ENCODE measurements at places on chromosomes 2 and 18.

DNA sequence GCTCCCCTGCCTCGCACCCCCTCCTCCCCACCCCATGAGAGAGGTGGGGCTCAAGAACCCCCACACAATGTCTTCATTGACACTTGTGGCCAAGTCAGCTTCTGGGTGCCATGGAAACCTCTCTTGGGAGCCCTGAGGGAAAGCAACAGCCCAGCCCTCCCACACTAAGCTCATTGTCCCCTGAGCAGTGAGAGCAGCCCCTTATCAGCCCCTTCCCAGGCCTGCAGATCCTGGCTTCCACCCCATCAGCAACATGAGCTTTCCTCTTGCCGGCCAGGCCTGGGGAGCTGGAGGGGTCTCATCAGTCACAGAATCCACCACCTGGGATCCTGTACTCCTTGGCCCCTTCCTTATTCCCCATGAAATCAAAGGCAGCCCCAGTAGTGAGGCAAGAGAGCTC lies 107.8 kb upstream of the ST3GAL5 start:
- no peak for DNase-seq

DNA sequence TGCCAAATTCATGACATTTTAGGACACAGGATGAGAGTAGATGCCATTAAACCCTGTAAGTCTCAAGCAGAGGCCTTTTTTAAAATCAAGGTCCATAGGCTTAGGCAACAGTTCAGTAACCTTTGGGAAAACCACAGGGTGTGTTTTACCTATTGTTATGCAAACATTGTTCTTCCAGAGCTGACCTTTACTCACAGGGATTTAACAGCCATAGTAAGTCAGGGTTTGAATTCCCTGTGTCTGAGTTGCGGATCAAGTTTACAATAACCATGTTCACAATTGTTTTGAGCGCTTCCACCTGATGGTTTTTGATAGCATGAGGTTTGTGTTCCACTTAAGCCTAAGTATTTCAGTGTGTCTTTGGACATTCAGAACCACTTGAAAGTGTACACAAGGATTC lies 160.1 kb upstream of the BOD1L2 start:
- DNase-seq, result no peak

- DNase-seq, result no peak
Measured at GRCh38 chr2:9821805-9822445, 21.3 kb upstream of the TAF1B start.

DNA sequence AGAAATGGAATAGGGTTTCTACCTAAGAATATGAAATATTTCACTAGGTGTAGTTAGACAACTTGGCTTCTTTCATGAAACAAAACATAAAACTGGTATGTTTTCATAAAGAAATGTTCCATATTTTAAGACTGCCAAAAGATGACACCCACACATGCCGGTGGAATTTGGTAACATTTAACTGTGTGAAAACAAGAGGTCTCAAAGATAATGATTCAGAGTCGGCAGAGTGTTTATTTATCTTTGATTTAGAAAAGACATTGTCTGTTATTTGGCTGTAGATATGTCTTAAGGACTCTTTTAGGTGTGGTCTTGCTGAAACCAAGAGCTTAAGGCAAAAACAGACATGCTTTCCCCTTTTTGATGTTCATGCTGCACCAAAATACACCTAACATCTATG lies 63.5 kb upstream of the FN1 start:
- DNase-seq, result no peak

DNA sequence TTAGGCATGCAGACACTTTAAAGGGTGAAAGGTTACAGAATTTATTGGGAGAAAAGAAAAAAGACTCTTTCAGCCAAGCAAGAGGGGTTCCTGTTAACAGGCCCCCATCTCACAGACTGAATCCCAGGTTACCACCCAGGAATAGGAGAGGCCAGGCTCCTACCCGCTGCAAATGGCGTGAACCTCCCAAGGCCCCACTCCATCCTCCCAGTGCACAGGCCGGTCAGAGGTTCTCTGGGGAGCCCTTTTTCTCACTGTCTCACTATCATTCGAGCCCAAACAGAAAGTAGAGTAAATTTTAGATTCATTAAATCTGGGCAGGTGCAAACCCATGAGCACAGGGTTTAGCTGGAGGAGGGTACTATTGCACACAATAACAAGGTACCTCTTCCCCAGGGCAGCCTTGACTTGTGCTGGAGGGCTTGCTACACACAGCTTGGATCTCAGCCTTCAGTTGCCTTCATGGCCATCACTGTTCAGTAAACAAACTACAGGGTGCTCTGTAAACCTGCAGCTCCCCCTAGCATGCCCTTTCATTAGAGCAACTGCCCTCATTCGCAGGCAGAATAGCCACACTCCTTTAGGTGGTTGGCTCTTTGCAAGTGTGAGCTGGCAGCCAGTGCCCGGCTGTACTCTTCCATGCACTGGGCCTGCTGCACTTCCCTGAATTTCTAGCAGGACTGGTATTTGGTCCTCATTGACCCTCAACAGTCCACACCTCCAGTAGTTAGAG lies 7.3 kb upstream of the PLEK start:
- DNase-seq, result peak; percentile 49

DNA sequence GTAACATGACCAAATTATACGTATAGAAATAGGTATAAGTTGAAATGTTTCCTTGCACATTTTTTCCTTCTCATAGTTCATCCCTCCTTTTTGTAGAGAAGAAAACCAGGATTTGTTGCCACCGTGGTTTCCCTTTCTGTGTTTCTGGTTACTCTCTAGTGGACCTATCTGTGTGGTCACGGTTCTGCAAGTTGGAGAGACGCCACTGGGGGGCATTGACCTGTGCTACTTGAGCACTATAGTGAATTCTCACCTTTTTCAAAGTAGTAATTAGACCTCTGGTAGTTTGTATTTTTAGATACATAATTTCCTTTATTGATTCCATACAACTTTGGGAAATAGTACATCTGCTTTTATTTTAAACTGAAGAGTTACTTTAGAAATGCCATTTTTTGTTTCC lies 444.8 kb downstream of the PTPRM start:
- DNase-seq, result no peak

- no peak for DNase-seq
Measured at GRCh38 chr2:122378521-122378920, 623.1 kb downstream of the TSN start.
